ENCODE measurements at places on chromosomes 1 and 21. TPM values are rescaled to one million over a fixed set of nuclear protein-coding genes. Genes with fewer than 3 reads are reported as not detected.

The NOS1AP gene
- total RNA-seq, result not detected

DNA sequence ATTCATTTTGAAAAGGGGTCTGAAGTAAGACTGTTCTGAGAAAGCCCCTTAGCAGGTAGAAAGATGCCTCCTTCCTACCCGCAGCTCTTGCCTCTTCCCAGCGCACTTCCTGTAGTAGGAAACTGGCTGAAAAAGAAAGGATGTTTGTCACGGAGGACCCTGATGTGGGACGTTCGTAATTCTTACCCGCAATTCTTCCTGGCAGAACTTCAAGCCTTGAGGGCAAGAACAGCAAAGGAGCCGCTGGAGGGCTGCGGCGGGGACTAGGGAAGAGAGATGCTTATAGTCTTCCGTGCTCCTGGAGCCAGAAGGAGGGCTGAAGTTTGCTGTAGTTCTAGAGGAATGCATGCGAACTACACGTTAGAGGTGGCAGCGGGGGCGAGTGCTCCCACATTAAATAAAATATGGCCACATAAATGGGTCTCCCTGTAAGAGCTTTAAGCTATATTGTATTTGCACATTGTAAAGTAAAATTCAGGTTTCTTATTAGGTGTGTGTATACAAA, 6.3 kb downstream of the C1orf53 start:
- no peak for DNase-seq

GRCh38 chr1:7225711-7226505, 440.7 kb downstream of the CAMTA1 start:
- no peak for DNase-seq

- DNase-seq, result no peak
Measured at GRCh38 chr1:228236744-228237143, 28.9 kb downstream of the OBSCN start.

- no peak for DNase-seq
Measured at GRCh38 chr21:38857152-38857825, 51.6 kb downstream of the ETS2 start.

- no peak for DNase-seq
Measured at GRCh38 chr21:41166884-41167283, 1.1 kb upstream of the BACE2 start.

- no peak for DNase-seq
Measured at GRCh38 chr1:95145493-95145892, 28.3 kb downstream of the TLCD4 start.

DNA sequence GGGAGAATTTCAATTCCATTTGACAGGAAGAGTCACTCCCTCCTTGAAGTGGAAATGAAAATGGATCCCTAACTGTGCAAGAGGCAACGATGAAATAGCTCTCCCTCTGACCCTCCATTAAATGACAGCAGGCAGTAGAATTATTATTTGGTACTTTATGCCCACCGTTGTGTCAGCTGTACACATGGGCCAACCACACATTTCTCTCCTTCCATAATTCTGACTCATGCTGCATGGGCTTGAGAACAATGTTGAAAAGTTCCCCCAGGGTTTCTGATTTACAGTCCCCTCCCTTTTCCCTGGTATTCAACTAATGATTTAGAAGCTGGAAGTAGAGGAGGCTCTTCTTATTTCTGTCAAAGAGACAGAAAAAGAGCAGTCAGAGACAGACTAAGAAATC, 103.5 kb downstream of the RGS7 start:
- DNase-seq, result no peak

DNA sequence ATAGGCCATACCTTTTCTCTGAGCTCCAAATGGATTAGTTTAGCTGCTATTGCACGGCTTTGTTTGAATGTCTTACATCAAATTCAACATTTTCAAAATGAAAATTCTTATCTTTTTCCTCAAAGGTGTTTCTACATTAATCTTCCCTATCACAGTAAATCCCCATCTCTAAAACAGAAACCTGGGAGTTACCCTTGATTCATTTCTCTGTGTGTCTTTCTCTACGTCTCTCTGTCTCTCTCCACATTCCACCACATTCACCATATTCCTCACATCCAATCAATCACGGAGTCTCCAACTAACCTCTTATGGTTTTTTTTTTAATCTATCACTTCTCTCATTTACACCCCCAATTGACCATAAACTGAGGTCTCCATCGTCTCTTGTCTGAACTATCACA, 24.1 kb downstream of the PTGER3 start:
- DNase-seq, result no peak

DNA sequence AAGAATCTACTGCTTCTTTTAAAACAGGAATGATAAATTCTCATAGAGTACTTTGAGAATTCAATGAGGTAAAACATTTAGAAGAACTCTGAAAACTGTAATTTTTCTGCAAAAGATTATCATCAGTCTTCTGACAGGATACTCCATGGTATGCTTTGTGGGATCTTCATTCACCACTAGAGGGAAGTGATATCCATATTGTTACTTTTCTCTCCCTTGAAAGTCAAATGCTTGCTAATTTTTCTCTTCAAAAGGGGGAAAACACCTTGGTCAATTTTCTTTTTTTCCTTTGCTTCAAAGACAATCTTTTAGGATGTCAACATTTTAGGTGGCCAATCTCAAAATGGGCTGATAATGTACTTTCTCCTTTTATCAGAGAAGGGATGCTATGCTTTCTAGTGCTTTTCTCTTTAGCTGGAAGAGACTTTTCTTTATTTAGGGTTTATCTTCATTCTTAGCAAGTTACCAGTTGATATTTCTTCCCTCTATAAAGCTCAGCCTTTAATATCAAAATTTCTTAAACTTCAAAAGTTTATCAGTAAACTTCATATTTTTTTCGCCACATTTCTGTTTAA, 95.5 kb downstream of the NEGR1 start:
- no peak for DNase-seq

DNA sequence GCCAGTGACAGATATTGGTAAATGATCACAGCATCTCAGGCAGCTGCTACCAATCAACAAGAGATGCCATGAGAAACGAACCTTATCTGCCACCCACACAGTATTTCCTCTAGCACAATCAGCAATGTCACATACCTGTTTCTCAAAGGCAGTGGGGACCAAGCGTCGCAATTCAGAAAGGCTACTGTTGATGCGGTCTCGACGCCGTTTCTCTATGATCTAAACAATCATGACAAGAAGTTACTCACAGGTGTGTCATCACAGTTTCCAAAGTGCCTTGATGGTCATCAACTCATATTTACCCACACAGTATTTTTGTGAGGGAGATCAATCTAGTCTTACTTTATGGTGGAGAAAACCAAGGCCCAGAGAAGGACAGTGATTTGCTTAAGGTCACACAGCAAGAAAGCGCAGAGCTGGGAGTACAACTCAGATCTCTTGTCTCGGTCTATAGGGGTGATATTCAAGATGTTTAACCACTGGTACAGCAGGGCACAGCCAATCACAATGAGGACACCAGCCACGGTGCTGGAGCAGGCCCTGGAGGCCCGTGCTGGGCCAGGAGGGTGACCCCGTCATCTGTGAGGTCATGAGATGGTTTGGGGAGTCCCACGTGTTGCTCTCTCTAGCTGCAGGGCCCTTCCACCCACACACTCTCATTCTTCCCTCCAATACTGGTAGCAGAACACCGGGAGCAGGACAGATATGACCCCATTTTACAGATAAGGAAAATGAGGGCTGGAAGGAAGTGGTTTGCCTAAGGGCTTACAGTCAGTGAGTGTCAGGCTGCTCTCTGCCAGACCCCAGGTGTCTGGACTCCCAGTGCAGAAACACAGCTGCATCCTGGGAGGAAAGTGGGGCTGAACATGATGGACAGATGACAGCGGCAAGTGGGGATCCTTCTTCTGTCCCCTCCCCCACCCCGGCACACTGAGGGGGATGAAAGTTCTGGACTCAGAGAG, 7.8 kb downstream of the HEYL start:
- DNase-seq, result no peak

DNA sequence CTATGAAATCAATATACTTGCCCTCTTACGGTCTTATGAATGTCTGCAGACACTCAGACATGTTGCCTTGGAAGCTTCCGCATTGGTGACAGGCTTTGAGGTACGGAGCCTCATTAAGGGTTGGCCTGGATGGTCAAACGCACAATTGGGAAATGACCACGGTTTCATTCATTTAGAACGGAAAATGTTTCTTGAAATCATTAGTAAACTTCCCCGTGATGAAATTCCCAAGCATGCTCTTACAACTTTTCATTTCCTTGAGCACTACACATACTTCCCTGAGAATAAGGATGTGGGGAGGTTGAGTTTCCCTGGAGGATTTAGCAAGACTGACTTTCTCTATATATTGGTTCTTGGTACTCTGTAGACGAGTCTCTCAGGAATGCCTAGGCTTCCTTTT, 146.3 kb downstream of the HLX start:
- no peak for DNase-seq

DNA sequence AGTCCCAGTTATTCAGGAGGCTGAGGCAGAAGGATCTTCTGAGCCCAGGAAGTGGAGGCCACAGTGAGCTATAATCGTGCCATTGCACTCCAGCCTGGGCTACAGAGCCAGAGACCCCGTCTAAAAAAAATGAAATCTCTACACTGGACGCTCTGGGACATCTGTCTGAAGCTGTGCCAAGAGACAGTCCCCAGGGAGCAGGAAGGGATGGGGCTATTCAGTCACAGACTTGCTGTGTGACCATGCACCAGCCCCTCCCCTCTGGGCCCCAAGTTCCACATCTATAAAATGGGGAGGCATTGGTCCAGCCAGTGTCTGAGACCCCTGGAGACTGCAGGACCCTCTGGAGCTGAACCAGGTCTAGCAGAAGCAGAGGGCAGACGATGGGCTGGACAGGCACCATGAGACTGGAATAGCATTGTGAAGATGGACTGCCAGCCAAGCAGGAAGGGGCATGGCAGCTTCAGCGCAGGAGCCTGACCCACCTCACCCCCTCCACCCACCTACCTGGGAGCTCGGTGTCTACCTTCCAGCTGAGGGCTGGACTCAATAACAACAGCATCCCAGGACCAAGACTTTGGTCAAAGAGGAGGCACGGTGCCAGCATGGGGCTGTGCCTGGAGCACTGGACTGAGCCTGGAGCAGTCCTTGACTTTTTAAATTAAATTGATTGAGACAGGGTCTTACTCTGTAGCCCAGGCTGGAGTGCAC, 1.4 kb downstream of the TMEM54 start:
- DNase-seq, result no peak

Measured in CD4-positive, alpha-beta memory T cell (primary cell).